ENCODE measurements at places on chromosomes 3 and 15.

GRCh38 chr3:39937874-39938273 is 128.5 kb downstream of the MYRIP start:
- no peak for DNase-seq

- DNase-seq = peak; percentile 16
Measured at GRCh38 chr15:51092480-51093040, 2.1 kb downstream of the TNFAIP8L3 start.

GRCh38 chr3:101259485-101260341 is 60.7 kb downstream of the IMPG2 start:
- DNase-seq = no peak

- no peak for DNase-seq
Measured at GRCh38 chr3:127423856-127424765, 136.3 kb upstream of the PRR20G start.

GRCh38 chr3:128182656-128183055 is 29.4 kb downstream of the EEFSEC start:
- no peak for DNase-seq

- no peak for DNase-seq
Measured at GRCh38 chr3:140763532-140763931, 85.7 kb downstream of the TRIM42 start.

- no peak for DNase-seq
Measured at GRCh38 chr3:65642883-65643282, 395.8 kb downstream of the MAGI1 start.

GRCh38 chr3:51620543-51620942 is 50.5 kb upstream of the TEX264 start:
- no peak for DNase-seq

- DNase-seq = no peak
Measured at GRCh38 chr3:141011997-141012262, 39.2 kb upstream of the SPSB4 start.

- no peak for DNase-seq
Measured at GRCh38 chr3:11544412-11545181, 99.1 kb downstream of the VGLL4 start.

GRCh38 chr15:100889385-100890050 is 9.9 kb downstream of the ALDH1A3 start:
- DNase-seq = no peak

DNA sequence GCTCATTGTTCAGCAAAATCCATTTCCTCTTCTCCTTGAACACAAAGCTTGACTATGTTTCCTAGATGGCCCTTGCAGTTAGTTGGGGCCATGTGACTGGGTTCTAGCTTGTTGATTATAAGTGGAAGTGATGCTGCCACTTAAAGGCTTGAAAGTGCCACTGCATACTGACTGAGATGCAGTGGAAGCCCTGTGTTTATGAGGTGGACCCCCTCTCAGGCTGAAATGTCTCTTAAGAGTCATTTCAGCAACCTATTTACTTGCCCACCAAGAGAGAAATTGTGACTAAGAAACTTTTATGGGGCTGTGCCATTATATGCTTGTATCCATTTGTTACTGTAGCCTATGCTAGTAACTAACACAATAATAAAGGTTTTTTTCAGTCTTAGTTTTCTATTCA is 8.4 kb upstream of the ANP32A start:
- DNase-seq = peak; percentile 78

DNA sequence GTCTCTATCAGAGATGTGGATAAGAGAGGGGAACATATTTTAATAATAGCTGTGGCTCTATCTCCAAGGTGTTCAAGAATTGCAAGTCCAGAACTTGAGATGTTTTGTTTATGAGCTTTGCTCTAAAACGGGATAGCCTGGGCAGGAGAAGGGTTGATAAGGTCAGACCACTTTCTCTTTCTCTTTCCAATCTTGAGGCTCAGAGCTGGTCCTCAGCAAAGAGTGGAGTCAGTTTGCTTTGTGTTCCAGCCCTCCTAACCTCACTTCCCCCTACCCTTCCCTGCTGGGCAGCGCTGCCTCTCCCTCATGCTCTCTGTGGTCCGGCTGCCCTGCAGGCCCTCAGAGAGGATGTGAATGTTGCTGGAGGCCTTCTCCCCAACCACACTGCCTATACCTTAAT is 13.8 kb downstream of the KLHL6 start:
- no peak for DNase-seq

GRCh38 chr3:108108416-108108815 is 17.6 kb upstream of the CD47 start:
- DNase-seq = no peak

GRCh38 chr3:185813691-185814215 is 11.1 kb downstream of the IGF2BP2 start:
- no peak for DNase-seq

DNA sequence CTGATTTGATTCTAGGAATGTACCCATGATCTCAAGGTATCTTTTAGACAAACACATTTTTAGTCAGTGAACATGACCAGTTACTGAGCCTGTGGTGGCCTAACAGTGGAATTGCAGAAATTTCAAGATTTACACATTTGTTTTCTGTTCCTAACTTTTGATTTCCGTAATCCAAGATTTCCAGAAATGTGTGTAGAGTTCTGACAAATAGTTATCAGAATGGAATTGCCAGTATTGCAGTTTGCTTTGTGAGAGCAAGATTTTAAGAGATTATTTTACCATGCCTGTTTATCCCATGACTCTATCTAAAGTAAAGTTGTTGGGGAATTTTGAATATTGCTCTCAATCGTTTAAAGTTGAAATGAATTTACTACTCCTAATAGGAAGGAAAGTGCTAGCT is 11.7 kb upstream of the UTS2B start:
- no peak for DNase-seq

GRCh38 chr3:119831941-119832371 is 50.1 kb downstream of the NR1I2 start:
- no peak for DNase-seq

DNA sequence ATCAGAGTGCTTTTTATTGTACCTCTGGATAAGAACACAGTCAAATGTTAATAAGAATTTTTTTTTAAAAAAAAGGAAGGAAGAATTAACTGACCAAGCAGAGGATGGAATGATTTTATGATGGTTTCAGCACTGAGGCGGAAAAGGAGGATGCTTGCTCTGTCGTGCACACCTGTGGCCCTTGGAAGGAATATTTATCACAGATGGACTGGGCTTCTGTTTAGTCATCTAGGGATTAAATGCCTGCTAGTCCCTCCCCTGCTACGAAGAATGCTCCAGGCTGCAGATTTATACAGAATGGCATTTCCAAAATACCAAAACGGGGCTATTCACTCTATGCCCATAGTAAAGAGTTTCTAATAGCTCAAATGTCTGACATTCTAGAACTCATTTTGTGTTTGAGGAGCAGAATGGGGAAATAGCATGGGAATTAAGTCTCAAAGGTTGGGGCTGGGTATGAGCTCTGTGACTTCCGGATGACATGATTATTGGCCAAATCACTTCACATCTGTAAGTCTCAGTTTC is 92.8 kb upstream of the BCL6 start:
- DNase-seq = no peak

- no peak for DNase-seq
Measured at GRCh38 chr3:170179432-170179831, 2.1 kb downstream of the PHC3 start.

DNA sequence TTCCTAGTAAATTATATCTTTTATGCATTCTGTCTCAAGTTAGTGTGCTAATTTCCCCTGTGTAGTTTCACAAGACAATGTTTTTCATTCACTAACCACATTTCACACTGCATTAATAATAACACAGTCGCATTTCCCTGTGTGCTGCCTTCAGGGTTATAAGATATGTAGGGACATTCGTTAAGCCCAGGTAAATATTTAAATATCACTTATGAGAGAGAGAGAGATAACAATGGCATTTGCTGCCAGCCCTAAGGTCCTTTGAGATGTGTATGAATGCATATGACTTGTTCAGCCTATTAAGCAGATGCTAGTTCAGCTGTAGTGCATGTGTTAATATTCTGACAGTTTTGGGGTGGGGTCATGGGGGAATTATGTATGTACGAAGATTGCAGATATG is 876.7 kb downstream of the NAALADL2 start:
- no peak for DNase-seq

DNA sequence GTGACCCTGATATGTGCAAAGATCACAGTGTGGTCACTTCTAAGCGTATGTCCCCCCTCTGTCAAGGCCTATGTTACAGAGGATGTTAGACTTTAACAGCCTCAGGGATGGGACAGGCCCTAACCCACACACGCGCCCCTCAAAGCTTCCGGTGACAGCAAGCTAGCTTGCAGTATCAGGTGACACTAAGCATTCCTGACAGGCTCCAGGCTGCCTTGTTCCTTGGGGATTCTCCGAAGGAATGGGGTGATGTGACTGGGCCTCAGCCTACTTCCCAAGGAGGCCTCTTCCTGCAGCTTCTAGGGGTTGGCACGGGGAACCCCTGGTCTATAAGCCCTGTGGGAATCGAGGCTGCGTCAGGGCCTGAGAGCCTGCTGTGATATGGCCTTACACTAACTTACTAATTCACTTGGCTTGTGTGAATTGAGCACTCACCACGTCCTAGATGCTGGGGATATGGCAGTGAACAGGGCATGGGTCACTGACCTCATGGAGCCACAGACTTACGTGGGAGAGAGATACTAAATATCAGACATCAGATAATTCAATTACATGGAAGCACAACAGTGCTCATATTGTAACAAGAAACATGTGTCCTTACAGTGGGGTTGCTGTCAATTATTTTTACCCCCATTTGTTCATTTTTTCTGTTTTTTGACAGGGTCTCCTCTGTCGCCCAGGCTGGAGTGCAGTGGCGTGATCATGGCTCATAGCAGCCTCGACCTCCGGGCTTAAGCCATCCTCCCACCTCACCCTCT is 11.4 kb upstream of the SPTBN5 start:
- DNase-seq = no peak

DNA sequence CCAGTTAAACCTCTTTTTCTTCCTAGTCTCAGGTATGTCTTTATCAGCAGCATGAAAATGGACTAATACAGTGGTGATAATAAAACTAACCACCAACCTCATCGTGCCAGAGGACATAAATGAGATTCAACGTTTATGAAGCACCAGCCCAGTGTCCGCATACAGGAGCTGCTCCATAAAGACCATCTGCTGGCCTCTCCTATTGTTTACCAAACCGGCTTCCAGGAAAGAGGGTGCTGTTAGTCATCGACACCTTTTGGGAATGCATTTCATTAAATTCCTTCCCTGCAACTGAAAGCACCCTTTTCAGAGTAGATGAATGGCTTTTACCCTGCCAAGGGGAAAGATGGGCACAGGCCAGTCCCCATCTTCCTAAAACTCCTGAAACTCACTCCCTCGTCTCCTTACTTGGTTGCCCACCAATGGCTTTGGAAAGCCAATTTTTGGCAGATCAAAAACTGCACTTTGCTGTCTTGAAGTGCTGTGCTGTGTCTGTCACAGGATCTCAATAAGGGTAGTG is 122.1 kb downstream of the AQP9 start:
- DNase-seq = no peak

DNA sequence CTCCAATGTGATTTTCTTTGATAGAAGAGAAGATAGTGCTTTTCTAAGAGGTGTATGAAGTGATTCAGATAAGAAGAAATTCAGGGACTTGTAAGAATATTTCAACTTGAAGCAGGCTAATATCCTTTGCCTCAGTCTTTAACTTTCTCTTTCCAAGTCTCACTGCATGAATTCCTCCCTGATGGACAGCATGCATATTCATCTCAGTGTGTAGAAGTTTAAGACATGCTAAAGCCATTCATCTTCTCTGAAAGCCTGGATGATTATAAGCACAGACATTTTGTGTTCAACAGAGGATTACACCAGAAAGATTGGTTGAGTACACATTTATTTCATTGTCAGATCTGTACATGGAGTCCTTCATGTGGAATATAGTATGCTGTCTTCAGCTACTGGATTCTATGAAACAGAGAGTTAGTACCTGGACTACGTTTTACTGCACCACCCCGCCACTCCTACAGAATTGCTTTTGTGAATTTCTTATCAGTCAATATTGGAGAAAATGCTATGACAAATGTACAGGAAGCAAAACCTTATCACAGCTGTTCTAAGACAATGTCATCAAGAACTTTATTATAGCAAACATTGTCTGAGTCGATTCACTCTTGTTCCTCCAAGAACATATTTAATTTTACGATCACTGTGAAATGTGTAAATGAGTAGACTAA is 1346.1 kb downstream of the OTOL1 start:
- DNase-seq = no peak

- DNase-seq = no peak
Measured at GRCh38 chr3:141981084-141981483, 104.6 kb downstream of the ATP1B3 start.

- no peak for DNase-seq
Measured at GRCh38 chr3:62892951-62893350, 17.7 kb upstream of the CADPS start.

- DNase-seq = no peak
Measured at GRCh38 chr3:67305922-67306321, 307.8 kb downstream of the KBTBD8 start.

GRCh38 chr3:111690242-111690641 is 95.1 kb upstream of the ZBED2 start:
- no peak for DNase-seq

DNA sequence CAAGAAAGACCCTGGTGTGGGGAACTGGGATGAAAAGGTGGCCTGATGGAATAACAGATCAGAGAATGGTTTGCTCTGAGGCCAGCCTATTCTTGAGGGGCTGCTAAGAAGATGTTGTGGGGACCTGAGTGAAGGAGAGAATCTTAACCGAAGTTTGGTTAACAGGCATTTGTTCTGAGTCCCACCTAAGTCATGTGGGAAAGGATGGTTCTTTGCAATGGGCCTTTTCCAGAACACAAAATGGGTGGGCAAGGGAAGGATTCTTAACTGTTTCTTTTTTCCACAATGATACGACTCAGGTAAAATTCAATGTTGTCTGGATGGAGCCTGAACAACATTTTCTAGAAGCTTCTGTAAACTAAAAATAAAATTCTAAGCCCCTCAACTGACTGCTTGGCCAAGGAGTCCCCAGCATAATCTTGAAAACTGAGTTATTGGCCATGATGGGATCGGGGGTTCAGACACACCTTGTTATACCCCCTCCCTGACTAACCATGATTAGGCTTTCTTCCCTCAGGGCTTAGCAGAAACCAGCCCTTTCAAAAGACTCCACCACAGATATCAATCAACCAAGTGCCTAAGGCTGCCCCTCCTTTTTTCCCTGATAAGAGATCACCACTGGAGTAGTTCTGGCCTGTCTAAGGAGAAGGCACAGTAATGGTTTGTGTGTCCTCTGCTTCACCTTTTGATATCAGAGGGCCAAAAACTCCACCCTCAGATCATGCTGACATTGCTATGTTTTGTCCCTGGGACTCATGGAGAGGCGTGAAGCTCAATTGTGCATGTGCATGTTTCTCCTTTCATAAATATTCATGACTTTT is 30.1 kb downstream of the SCN11A start:
- no peak for DNase-seq

DNA sequence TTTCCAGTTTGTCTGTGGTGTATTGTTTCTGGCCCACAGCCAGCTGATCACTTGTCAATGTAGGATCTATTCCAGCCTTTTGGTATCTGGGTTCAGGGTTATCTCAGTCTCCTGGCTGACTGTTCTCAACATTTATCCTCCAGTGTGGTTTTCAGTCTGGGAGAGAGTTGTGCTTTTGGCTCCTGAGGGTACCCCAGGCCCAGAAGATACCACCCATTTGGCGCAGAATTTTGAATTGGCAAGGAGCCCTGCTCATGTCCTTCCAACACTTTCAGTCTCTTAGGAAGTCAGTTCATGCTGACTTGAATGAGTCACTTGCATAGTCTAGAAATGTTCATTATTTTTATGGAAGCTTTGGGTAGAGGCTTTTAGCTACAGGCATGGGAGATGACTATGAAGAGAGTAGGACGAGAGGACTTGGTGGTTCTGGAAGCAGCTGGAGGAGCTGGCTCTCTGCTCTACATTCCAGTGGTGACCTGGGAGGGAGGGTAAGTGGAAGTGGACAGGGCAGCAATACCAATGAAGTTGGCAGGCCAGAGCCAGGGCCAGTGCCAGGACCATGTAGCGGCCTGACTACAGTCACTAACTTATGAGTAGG is 7.2 kb downstream of the POLR2H start:
- peak; percentile 63 for DNase-seq

Data from midbrain (tissue), 1 donor.